ENCODE measurements at places on chromosomes 4 and X.
A peak's percentile ranks its signal among the peaks of the same experiment; 100 is the strongest.

- peaks cover 62% of the 10 kb centered on the region for H3K4me1 ChIP-seq
- H3K27ac ChIP-seq, result peak overlapping the region; percentile 87
- DNase-seq, result no peak
- no peak overlapping the region for H3K4me3 ChIP-seq
- peaks cover 17% of the 10 kb centered on the region for H3K36me3 ChIP-seq
- H3K27me3 ChIP-seq, result no peaks in the 10 kb centered on the region
Observed at GRCh38 chr4:118765399-118765798, 70.5 kb downstream of the SEC24D start.

DNA sequence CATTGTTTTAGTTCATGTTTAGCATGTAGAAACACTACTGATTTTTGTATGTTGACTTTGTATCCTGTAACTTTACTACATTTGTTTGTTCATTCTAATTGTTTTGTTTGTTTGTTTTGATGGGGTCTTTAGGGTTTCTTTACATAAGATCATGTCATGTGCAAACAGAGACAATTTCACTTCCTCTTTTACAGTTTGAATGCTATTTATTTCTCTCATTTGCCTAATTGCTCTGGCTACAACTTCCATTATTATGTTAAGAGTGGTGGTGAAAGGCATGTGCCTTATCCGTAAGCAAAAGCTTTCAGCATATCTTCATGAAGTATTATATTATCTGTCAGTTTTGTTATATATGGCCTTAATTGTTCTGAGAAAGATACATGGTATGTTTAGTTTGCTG lies 571.1 kb downstream of the PCDH7 start:
- H3K4me3 ChIP-seq, result no peak overlapping the region
- H3K27me3 ChIP-seq, result no peaks in the 10 kb centered on the region
- no peak for DNase-seq
- H3K27ac ChIP-seq, result no peak overlapping the region

DNA sequence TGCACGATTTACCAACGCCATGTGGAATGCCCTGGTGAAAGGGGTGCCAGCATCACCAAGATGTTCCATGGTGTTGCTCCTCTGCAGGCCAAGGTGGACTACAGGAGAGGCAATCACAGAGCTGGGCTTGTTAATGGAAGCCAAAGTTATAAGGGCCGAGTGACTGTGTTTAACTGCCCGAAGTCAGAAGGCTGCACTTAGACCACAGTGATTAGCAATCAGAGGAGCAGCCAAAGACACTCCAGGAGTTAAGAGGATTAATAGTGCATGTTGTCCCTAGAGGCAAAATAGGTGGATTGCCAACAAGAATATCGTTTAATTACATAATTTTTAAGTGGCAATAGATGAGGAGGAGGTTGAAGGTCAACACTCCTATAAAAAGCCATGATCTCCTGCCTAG lies 22.8 kb upstream of the SLC25A43 start:
- H3K27me3 ChIP-seq, result no peaks in the 10 kb centered on the region

- H3K27me3 ChIP-seq, result no peaks in the 10 kb centered on the region
- DNase-seq, result no peak
- H3K36me3 ChIP-seq, result no peaks in the 10 kb centered on the region
- no peak overlapping the region for H3K27ac ChIP-seq
- H3K4me3 ChIP-seq, result no peak overlapping the region
- H3K4me1 ChIP-seq, result no peaks in the 10 kb centered on the region
Observed at GRCh38 chr4:105116616-105117319, 29.9 kb upstream of the TET2 start.

DNA sequence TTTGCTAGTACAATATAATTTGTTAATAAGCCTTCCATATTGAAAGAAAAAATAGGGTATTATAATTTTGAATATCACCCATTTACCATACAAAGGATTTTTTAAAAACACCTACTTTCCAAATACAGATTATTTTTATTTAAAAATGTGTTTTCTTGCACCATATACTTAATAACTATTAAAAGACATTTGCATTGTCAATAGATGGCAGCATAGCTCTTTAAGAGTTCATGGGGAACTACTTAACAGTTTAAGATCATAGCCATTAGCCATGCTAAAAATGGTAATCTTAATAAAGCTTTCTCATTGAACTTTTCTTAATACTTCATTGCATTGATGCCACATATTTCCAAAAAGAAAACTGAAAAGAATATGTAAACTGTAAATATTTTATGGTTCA lies 1995.9 kb downstream of the C4orf33 start:
- H3K36me3 ChIP-seq, result no peaks in the 10 kb centered on the region
- H3K27ac ChIP-seq, result no peak overlapping the region
- no peaks in the 10 kb centered on the region for H3K27me3 ChIP-seq
- no peaks in the 10 kb centered on the region for H3K4me1 ChIP-seq

- no peak for DNase-seq
- H3K27me3 ChIP-seq, result no peaks in the 10 kb centered on the region
- H3K4me3 ChIP-seq, result no peak overlapping the region
- H3K36me3 ChIP-seq, result no peaks in the 10 kb centered on the region
Observed at GRCh38 chr4:99961711-99962110, 11.6 kb upstream of the H2AZ1 start.

DNA sequence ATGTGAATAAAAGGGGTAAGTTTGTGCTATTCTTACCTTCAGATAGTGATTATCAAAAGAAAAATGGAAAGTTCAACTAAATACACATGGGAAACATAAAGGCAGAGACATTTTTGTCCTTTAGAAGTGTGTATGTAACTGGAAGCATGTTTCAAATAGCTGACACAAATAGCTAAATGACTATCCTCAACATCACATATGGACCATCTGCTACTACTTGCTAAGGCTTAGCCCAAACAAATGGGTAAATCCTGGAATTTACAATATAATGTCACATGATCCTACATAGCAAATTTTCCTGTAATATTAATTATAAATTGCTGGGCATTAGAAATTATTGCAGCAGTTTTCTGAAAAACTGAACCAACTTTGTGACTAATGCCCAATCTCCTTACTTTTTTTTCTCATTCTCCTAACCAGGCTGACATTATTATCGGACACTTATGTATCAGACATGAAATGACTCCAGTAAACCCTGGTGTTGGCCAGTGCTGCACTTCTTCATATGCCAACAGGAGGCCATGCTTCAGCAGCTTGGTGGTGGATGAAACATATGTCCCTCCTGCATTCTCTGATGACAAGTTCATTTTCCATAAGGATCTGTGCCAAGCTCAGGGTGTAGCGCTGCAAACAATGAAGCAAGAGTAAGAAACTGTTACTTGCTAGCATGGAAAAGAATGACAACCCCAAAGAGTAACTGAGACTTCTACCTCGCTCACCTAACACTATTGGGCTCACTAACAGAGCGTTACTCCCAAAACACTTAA lies 16.1 kb downstream of the AFP start:
- no peaks in the 10 kb centered on the region for H3K27me3 ChIP-seq
- H3K4me1 ChIP-seq, result no peaks in the 10 kb centered on the region
- no peak for DNase-seq
- no peaks in the 10 kb centered on the region for H3K36me3 ChIP-seq

DNA sequence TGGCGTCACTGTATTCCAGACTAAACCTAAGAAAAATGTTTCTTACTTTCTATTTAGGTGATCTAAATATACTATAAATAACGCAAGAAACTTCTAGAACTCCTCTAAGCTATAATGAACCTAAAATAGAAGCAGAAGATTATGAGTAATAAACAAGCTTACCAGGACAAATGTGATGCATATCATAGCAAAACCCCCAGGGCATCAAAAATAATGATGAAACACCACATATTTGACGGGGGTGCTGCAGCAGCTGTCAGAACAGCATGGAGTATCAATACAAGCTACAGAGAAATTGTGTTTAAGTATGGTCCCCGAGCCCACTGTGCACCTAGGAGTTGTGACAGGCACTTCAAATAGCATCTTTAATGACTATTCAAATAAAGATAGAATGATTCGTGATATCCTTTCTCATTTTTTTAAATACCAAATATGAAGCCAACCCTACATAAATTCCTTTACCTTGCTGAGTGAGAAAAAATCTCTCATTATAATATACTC lies 337.3 kb downstream of the CENPC start:
- no peaks in the 10 kb centered on the region for H3K27me3 ChIP-seq
- no peak for DNase-seq
- H3K4me3 ChIP-seq, result no peak overlapping the region
- H3K4me1 ChIP-seq, result no peaks in the 10 kb centered on the region
- H3K27ac ChIP-seq, result no peak overlapping the region

GRCh38 chrX:39739585-39739984 lies 358.2 kb downstream of the BCOR start:
- no peak overlapping the region for H3K4me3 ChIP-seq
- no peak for DNase-seq
- H3K27ac ChIP-seq, result no peak overlapping the region
- peaks cover 8% of the 10 kb centered on the region for H3K4me1 ChIP-seq
- no peaks in the 10 kb centered on the region for H3K36me3 ChIP-seq

DNA sequence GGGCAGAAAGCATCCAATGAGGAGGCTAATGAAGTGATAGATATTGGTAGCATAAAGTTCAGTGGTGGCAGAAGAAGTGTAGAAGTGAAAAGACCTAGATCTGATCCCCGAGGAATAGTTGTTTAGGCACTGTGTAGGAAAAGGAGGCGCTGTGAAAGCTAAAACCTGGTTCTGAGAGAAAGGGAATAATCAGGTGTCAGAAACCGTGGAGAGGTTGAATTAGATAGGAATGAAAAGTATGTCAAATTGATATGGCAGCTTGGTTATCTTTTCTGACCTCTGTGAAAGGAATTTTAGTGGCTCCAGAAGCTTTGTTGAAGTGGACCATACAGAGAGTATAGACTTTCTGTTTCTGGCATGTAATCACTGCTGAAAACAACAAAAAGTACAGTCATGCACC lies 30.8 kb upstream of the CCDC160 start:
- no peaks in the 10 kb centered on the region for H3K4me1 ChIP-seq
- DNase-seq, result no peak
- no peak overlapping the region for H3K4me3 ChIP-seq
- no peaks in the 10 kb centered on the region for H3K36me3 ChIP-seq

- DNase-seq, result no peak
- H3K27me3 ChIP-seq, result no peaks in the 10 kb centered on the region
- H3K27ac ChIP-seq, result no peak overlapping the region
- H3K4me1 ChIP-seq, result no peaks in the 10 kb centered on the region
- H3K36me3 ChIP-seq, result no peaks in the 10 kb centered on the region
Observed at GRCh38 chr4:150135134-150135772, 57.0 kb downstream of the DCLK2 start.

- H3K36me3 ChIP-seq, result no peaks in the 10 kb centered on the region
- H3K27me3 ChIP-seq, result no peaks in the 10 kb centered on the region
- H3K4me1 ChIP-seq, result no peaks in the 10 kb centered on the region
- H3K27ac ChIP-seq, result no peak overlapping the region
- H3K4me3 ChIP-seq, result no peak overlapping the region
Observed at GRCh38 chrX:137743414-137743813, 177.5 kb downstream of the ZIC3 start.

DNA sequence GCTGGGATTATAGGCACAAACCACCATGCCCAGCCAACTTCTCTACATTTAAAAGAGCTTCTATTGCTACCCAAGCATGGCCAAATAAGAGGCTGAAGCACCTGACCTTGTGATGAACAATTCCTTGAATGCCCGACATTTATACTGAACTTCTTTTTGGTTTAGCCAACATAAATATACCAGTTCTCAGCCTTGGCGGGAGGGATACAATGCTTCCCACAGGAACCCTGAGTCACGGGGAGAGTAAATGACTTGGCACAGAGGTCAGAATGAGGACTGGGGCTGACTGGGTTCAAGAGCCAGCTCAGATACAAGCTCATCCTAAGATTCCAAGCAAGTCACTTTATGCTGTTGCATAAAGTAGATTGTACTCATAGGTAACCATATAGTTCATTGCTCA lies 6.1 kb downstream of the HOPX start:
- H3K27ac ChIP-seq, result no peak overlapping the region
- no peaks in the 10 kb centered on the region for H3K27me3 ChIP-seq
- no peaks in the 10 kb centered on the region for H3K36me3 ChIP-seq
- no peak for DNase-seq
- no peak overlapping the region for H3K4me3 ChIP-seq
- H3K4me1 ChIP-seq, result no peaks in the 10 kb centered on the region

DNA sequence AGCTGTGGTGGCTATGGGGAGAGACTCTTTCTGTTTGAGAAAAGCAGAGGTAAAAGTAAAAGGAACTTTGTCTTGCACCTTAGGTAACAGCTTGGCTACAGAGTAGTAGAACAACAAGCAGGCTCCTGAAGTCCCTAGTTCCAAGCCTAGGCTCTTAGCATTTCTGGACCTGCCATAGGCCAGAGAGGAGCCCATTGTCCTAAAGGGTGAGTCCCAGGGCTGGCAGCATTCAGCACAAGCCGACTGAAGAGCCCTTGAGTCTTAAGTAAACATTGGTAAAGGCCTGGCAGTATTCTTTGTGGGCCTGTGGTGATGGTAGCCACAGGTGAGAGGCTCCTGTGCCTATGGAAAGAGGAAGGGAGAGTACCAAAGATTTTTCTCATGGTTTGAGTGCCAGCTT lies 38.2 kb downstream of the CSN3 start:
- no peaks in the 10 kb centered on the region for H3K4me1 ChIP-seq
- H3K36me3 ChIP-seq, result no peaks in the 10 kb centered on the region
- DNase-seq, result no peak
- no peak overlapping the region for H3K27ac ChIP-seq
- no peak overlapping the region for H3K4me3 ChIP-seq
- no peaks in the 10 kb centered on the region for H3K27me3 ChIP-seq

- peaks cover 2% of the 10 kb centered on the region for H3K4me1 ChIP-seq
- no peak for DNase-seq
- no peaks in the 10 kb centered on the region for H3K36me3 ChIP-seq
- no peak overlapping the region for H3K4me3 ChIP-seq
Observed at GRCh38 chrX:48025561-48025960, 18.8 kb downstream of the SPACA5 start.

DNA sequence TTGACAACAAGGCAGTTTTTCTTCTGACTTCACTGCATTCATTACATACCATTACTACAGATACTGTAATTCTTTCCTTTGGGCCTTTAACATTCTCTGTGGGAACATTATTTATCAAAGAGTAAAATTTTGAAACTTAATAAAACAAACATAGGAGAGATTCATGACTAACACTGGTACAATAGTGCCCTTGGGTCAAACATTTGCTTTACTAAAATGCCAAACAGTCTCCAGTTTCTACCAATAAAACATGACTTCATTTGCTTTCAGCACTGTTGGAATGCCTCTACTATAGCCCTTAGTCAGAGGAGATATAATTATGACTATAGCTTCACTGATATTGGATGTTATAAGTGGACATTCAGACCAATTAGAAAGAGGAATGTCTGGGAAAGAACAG lies 481.5 kb downstream of the PACRGL start:
- H3K4me1 ChIP-seq, result no peaks in the 10 kb centered on the region
- H3K27me3 ChIP-seq, result no peaks in the 10 kb centered on the region
- DNase-seq, result no peak
- no peak overlapping the region for H3K4me3 ChIP-seq
